ENCODE measurements at places on chromosomes 6 and 20.

- H3K4me3 ChIP-seq = no peak overlapping the region
- no peaks in the 10 kb centered on the region for H3K36me3 ChIP-seq
- DNase-seq = no peak
- no peaks in the 10 kb centered on the region for H3K4me1 ChIP-seq
- H3K27ac ChIP-seq = no peak overlapping the region
- H3K27me3 ChIP-seq = no peaks in the 10 kb centered on the region
Observed at GRCh38 chr20:5328268-5328667, 11.5 kb upstream of the PROKR2 start.

DNA sequence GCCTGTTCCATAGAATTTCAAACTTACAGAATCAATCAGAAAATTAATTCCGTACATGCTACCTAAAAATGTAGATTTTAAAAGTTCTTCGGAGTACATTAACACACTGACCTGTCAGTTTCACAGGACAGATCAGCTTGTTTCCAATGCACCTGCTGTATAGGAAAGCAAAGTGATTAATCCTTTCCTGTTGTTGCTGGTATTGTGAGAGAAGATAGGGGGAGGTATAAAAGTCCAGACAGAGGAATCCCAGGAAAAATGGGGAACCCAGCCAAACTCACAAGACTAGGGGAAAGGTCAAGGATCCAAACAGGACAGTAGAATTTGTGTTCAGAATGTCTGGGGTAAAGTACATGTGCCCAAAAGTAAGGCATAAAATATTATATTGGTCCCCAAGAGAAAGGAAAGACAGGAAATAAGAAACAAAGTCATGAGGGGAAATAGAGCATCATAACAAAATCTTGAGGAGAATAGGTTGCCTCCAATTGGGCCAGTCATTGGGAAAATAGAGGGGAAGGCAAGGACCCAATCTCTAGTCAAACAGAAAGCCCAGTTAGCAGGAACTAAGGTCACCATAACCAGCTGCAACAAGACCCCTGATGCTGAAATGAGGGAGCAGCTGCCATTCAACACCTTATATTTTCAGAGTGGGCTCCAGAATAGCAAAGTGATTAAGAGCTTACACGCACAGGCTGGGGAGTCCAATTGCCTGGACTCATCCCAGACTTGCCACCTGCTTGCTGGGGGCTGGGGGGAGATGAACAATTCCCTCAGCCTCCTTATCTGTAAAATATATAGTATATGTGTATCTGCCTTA, 10.3 kb downstream of the FILIP1 start:
- no peaks in the 10 kb centered on the region for H3K4me1 ChIP-seq
- no peak for DNase-seq
- no peak overlapping the region for H3K4me3 ChIP-seq
- no peaks in the 10 kb centered on the region for H3K27me3 ChIP-seq
- no peaks in the 10 kb centered on the region for H3K36me3 ChIP-seq

DNA sequence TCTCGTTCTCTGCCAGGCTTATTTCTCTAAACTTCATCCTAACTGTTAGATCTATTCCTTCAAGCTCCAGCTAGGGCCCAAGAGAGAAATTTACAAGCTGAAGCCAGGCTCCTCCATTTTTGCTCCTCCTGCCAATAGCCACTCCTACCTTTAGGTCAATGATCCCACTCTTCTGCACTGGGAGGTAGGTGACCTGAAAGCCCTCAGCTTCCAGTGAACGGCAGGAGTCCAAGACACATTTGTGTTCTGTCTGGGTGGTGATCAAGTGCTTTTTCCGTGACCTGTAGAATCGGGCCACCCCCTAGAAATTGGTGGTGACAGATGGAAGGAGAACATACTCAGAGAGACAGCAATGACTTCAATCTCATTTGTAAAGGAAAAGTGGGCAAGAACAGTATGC, 8.9 kb downstream of the NFS1 start:
- H3K4me1 ChIP-seq = no peaks in the 10 kb centered on the region
- H3K27ac ChIP-seq = no peak overlapping the region
- H3K27me3 ChIP-seq = no peaks in the 10 kb centered on the region
- H3K36me3 ChIP-seq = peaks cover 65% of the 10 kb centered on the region
- H3K4me3 ChIP-seq = no peak overlapping the region

GRCh38 chr20:59062081-59062480, 19.5 kb upstream of the PRELID3B start:
- H3K36me3 ChIP-seq = no peaks in the 10 kb centered on the region
- H3K4me3 ChIP-seq = no peak overlapping the region
- peaks cover 9% of the 10 kb centered on the region for H3K4me1 ChIP-seq
- DNase-seq = no peak

GRCh38 chr20:7775072-7775471, 165.2 kb downstream of the HAO1 start:
- H3K36me3 ChIP-seq = no peaks in the 10 kb centered on the region
- DNase-seq = no peak
- no peaks in the 10 kb centered on the region for H3K4me1 ChIP-seq
- H3K27me3 ChIP-seq = no peaks in the 10 kb centered on the region

DNA sequence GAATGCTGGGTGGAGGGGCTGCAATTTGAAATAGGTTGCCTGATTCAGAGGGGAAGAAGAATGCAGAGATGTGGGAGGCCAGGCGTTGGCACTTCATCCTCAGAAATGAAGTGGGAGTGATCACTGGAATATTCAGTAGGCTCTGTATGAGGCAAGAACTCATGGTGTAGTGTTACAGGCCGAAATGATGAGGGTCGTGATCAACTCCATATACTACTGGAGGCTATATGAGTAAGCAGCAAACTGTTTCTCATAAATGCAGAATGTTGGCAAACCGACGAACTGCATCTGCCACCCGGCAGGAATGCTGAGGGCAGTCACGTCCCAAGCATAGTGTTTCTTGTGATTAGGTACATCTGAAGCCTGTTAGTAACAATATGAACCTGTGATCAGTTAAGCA, 12.7 kb downstream of the KCNS1 start:
- H3K36me3 ChIP-seq = no peaks in the 10 kb centered on the region
- no peak for DNase-seq
- H3K27ac ChIP-seq = no peak overlapping the region
- no peaks in the 10 kb centered on the region for H3K27me3 ChIP-seq
- H3K4me3 ChIP-seq = no peak overlapping the region

- no peak overlapping the region for H3K27ac ChIP-seq
- DNase-seq = no peak
- H3K4me1 ChIP-seq = no peaks in the 10 kb centered on the region
- no peaks in the 10 kb centered on the region for H3K27me3 ChIP-seq
Observed at GRCh38 chr6:135622081-135622480, 124.5 kb upstream of the AHI1 start.

GRCh38 chr6:151477726-151478125, 16.1 kb upstream of the CCDC170 start:
- DNase-seq = no peak
- no peak overlapping the region for H3K27ac ChIP-seq
- no peaks in the 10 kb centered on the region for H3K27me3 ChIP-seq
- H3K4me3 ChIP-seq = no peak overlapping the region
- H3K4me1 ChIP-seq = peaks cover 18% of the 10 kb centered on the region
- H3K36me3 ChIP-seq = no peaks in the 10 kb centered on the region

DNA sequence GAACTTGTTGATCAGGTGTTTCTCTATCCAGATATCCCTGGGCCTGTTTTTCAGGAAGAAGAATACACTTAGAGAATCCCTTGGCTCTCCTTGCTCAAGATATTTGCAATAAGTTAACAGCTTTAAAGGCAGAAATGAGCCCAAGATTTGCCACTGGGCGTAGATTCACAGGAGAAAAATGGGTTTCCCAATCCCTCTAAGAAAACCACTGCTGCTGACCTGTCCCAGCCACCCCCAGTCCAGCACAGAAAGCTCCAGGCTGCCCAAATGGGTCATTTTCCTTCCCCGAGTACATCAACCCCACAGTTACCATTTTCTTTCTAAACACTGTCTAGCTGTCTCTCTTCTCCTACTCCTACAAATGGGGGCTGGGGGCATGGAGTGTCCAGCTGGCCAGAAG, 67.3 kb downstream of the ANKRD60 start:
- H3K27me3 ChIP-seq = no peaks in the 10 kb centered on the region
- DNase-seq = no peak
- H3K4me3 ChIP-seq = no peak overlapping the region
- H3K27ac ChIP-seq = peak overlapping the region; percentile 18
- H3K36me3 ChIP-seq = no peaks in the 10 kb centered on the region

DNA sequence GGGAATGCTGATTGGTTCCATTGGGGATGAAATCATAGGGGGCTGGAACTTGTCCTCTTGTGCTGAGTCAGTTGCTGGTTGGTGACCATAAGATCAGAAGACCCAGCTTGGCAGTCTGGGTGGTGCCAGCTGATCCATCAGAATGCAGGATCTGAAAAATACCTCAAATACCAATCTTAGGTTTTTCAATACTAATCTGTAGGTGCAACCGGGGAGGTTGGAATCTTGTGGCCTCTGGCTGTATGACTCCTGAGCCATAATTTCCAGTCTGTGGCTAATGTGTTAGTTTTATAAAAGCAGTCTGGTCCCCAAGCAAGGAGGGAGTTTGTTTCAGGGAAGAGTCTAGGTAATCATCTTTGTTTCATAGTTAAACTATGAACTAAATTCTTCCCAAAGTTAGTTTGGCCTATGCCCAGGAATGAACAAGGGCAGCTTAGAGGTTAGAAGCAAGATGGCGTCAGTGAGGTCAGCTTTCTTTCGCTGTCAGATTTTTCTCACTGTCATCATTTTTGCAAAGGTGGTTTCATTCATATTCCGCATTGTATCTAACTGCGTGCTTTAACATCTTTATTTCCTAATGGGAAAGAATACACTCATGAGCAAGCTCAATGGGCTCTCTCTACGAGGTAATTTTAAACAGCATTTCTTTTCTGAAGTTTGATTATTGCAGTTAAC, 2.0 kb downstream of the ARMH2 start:
- no peak overlapping the region for H3K27ac ChIP-seq
- no peaks in the 10 kb centered on the region for H3K36me3 ChIP-seq
- no peaks in the 10 kb centered on the region for H3K4me1 ChIP-seq
- no peaks in the 10 kb centered on the region for H3K27me3 ChIP-seq

- peak overlapping the region; percentile 97 for H3K27ac ChIP-seq
- no peak for DNase-seq
- H3K36me3 ChIP-seq = peaks cover 34% of the 10 kb centered on the region
- peak overlapping the region; percentile 99 for H3K4me3 ChIP-seq
- peaks cover 43% of the 10 kb centered on the region for H3K4me1 ChIP-seq
Observed at GRCh38 chr6:31896856-31897611, 464 bp downstream of the EHMT2 start.

DNA sequence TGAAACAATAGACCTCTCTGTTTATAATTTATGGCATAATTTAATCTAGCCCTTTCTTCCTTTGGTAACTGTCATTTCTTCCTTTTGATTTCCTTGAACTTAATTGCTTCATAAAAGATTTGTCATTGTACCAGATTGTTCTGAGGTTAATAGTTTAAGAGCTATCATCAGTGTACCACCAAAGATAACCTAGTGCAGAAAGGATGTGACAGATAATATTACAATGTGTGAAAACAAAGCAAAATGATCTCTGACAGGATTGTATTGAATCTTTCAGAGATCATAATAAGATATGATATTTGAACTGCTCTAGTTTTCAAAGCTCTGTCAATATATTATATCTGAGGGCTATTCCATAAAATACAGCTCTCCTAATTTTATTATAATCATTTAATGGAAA, 132.1 kb upstream of the PTCHD4 start:
- no peak for DNase-seq
- H3K27me3 ChIP-seq = no peaks in the 10 kb centered on the region
- no peak overlapping the region for H3K27ac ChIP-seq

GRCh38 chr6:146543940-146544615, 445 bp downstream of the RAB32 start:
- H3K36me3 ChIP-seq = no peaks in the 10 kb centered on the region
- peak overlapping the region; percentile 88 for H3K4me3 ChIP-seq
- H3K27me3 ChIP-seq = no peaks in the 10 kb centered on the region

DNA sequence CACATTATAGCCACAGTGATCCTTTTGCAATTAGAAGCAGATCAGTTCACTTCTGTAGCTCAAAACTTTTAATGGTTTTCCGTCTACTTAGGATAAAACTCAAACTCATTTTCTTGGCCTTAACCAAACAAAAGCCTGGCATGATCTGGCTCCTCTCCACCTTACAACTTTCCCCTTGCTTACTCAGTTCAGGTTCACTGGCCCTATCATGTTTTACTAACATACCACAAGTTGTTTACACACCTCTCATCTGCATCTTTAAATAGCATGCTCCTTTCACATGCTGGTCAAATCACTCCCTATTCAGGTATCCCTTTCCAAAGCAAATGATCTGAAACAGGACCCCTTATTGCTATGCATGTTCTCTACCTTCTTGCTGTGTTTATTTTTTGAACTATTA, 191.4 kb upstream of the FAM83B start:
- no peak for DNase-seq
- no peak overlapping the region for H3K4me3 ChIP-seq
- no peaks in the 10 kb centered on the region for H3K4me1 ChIP-seq
- no peak overlapping the region for H3K27ac ChIP-seq
- H3K27me3 ChIP-seq = no peaks in the 10 kb centered on the region

- H3K4me3 ChIP-seq = no peak overlapping the region
- no peaks in the 10 kb centered on the region for H3K27me3 ChIP-seq
- no peak overlapping the region for H3K27ac ChIP-seq
- H3K36me3 ChIP-seq = no peaks in the 10 kb centered on the region
- H3K4me1 ChIP-seq = no peaks in the 10 kb centered on the region
Observed at GRCh38 chr20:53723621-53724020, 130.0 kb upstream of the ZNF217 start.

DNA sequence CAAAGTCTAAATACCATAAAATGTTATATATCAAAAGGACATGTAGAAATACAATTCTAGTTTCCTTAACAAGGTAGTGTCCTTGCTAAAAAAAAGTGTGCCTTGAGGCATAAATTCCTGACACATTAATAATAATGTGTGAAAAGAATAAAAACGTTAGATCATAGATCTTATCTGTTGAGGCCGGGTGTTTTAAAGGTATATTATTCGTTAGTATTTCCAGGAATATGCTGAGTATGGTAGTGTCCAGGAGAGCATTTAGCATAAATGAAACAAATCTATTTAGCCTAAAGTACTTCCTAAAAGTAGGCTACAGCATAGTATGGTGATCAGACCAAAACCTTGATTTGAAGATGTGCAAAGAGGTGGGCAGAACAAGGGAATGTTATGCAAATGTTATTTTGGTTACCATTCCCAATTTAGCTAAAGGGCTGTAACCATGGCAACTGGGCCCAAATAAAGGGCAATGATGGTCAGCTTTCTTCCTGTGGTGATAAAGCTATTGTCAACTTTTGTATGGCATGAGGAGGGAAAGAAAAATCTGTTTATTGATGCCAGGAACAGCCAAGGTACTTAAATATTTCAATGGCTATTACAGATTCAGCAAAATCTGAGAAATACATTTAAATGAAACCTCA, 18.9 kb downstream of the MKKS start:
- H3K27ac ChIP-seq = no peak overlapping the region
- no peak overlapping the region for H3K4me3 ChIP-seq
- H3K27me3 ChIP-seq = no peaks in the 10 kb centered on the region
- H3K36me3 ChIP-seq = peaks cover 8% of the 10 kb centered on the region

GRCh38 chr20:56440346-56441007, 27.9 kb upstream of the RTF2 start:
- no peaks in the 10 kb centered on the region for H3K36me3 ChIP-seq
- no peak for DNase-seq
- H3K4me3 ChIP-seq = no peak overlapping the region
- H3K27me3 ChIP-seq = no peaks in the 10 kb centered on the region

- no peak overlapping the region for H3K4me3 ChIP-seq
- DNase-seq = no peak
- H3K27ac ChIP-seq = no peak overlapping the region
- no peaks in the 10 kb centered on the region for H3K4me1 ChIP-seq
- H3K27me3 ChIP-seq = no peaks in the 10 kb centered on the region
- no peaks in the 10 kb centered on the region for H3K36me3 ChIP-seq
Observed at GRCh38 chr20:44776980-44777379, 31.3 kb downstream of the KCNK15 start.

GRCh38 chr6:50899306-50899870, 80.7 kb downstream of the TFAP2B start:
- H3K36me3 ChIP-seq = no peaks in the 10 kb centered on the region
- H3K4me1 ChIP-seq = no peaks in the 10 kb centered on the region
- H3K27ac ChIP-seq = no peak overlapping the region

Measured in vagina (tissue), 2 donors.